ENCODE measurements at places on chromosomes 11 and 22.

DNA sequence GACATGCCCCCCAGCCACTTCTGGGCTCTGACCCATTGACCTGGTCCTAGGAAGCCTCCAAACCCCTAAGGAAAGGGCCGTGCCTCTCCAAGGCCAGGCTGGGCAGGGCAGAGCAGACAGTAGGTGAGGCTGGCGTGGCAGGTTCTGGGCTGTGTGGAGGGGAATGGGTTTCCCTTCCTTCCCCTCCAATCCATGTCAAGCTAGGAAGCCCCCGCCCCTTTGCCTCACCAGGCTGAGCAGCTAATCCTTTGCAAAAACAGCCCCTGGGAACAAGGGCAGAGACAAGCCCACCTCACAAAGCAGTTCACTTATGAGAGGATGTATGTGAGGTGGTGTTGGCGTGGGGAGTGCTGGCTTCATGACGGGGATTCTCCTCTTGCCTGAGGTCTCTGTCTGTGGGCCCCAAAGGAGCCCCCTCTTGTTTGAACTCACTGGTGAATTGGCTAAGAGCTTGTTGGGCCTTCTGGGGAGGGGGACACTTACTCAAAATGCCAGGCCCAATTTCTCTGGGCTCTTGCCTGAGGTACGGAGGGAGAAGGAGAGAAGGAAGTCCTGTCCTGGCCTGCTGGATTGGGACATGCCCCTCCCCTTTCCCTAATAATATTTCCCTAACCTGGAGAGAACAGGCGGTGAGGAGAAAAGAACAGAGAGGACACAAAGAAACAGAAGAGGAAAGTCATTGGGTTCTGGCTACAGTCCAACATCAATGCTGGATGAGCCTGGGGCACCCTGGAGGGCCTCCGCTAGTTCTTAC, 1.6 kb upstream of the TRIM29 start:
- DNase-seq, result no peak

DNA sequence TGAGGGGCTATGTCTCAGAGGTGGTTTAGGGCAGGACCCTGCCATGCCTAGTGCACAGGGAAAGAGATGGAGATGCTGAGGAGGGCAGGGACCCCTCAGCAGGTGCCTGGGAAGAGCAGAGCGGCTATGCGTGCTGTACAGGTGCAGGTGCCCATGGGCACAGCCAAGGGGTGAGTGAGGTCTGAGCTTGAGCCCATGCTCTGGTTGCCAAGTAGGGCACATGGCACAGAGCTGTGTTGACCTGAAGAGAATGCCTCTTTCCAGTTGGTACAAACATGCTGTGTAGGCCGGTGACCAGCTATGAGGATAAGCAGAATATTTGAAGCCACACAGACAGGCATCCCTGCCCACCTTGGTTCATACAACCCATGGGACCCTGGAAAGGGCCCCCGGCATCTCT, 65.8 kb upstream of the NECTIN1 start:
- DNase-seq, result no peak

GRCh38 chr11:81255895-81256294, 1477.8 kb downstream of the FAM181B start:
- DNase-seq, result no peak

- DNase-seq, result no peak
Measured at GRCh38 chr11:3622521-3622920, 19.3 kb downstream of the ART5 start.

GRCh38 chr11:133553885-133554740, 21.8 kb upstream of the OPCML start:
- no peak for DNase-seq

DNA sequence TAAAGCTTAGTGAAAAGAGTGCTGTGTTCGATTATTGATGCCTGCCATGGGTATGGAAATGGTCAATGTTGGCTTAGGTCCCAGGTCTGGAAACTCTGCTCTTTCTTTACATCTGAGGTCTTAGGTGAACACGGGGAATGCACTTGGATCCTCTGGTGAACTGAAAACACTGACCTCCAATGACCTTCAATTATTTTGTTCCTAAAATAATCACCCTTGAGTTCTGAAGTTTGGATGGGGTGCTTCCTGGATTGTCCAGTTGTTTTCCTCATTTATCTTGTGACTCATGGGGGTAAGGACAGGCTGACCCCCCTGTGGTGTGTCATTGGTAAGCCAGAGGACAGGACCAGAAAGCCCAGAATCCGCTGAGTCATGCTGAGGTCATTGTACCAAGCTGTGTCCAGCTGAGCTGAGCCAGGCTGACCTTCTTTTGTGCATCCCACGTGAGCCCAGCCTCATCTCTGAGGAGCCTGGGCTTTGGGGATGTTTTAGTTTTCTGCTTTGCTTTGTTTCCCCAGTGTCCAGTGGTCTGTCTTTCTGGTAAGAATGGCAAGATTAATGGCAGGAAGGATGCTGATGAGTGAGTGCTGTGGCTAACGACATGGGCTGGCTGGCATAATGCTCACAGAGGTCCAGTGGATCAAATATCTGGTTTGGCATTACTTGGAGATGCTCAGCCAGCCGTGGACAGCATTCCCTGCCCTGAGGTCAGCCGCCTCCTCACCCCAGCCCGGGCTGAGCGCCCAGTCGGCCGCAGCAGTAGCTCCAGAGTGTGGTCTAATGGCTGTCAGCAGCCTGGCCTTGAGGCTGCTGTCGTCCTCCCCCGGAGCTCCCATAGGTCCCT, 35.6 kb downstream of the AMPD3 start:
- no peak for DNase-seq

- DNase-seq, result peak; percentile 70
Measured at GRCh38 chr11:20611892-20612291, 12.5 kb downstream of the SLC6A5 start.

DNA sequence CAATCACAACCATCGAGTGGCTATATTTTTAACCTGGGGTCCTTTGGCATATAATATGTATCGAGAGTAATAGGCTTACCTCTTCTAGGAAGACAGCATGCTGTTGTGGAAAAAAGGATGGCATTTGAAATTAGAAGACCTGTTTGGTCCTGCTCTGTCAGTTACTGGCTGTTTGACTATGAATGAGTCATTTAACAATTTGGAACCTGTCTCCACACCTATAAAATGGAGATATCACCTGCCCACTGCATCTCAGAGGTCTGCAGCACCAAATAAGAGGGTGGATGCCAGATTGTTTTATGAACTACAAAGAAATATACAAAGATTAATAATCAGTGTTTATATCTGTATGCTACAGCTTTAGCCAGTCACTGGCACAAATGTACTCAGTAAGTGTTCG, 60.8 kb downstream of the SLC25A17 start:
- no peak for DNase-seq

DNA sequence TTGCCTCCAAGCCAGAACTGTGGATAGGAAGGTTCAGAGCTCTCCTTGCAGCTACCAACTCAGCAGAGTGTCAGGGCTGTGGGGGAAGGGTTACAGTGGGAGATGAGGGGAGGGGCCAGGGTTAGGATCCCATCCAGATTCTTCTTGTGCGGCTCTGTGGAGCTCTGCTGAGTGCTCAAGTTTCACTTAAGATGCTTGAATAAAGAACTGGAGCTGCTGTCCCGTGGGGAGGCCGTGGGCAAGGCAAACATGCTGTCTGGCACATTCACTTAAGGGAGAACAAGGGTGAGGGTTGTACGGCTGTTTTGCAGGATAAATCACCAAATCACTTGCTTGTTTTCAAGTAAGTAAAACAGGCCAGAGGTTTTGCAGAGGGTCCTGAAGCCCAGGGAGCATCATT, 197.1 kb downstream of the FAM76B start:
- no peak for DNase-seq

DNA sequence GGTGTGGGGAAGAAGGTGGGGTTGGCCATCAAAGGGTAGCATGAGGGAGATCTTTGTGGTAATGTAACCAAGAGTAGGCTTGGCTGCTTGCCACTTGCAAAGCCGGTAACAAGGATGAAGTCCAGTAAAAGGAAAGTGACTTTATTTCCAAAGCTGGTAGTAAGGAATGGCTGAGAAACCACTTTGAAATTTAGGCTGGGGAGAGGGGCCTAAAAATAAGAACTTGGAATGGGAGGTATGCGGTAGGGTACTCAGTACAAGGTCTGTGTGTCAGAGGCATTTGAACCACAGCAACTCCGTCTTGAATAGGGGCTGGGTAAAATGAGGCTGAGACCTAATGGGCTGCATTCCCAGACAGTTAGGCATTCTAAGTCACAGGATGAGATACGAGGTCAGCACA, 216.0 kb upstream of the ISX start:
- no peak for DNase-seq

- DNase-seq, result no peak
Measured at GRCh38 chr11:102230186-102230585, 87.1 kb upstream of the BIRC3 start.

- peak; percentile 44 for DNase-seq
Measured at GRCh38 chr11:72683782-72684200, 9.6 kb upstream of the PDE2A start.

DNA sequence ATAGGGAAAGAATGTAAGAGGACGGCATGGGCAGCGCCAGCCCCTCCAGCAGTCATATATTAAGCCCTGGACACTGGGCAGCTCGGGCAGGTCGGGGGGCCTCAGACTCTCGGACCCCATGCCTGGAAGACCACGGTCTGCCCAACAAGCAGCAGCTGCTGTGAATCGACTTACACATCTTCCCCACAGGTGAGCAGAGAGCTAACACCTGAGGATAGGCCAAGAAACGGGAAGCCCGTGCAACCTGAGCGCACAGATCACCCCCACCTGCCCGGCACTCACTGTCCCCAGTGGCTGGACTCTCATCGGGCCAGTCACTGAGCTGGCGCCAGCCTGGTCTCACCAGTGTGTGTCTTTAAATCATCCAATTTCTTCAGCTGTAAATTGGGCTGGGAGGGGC, 4.7 kb upstream of the TCF20 start:
- no peak for DNase-seq

DNA sequence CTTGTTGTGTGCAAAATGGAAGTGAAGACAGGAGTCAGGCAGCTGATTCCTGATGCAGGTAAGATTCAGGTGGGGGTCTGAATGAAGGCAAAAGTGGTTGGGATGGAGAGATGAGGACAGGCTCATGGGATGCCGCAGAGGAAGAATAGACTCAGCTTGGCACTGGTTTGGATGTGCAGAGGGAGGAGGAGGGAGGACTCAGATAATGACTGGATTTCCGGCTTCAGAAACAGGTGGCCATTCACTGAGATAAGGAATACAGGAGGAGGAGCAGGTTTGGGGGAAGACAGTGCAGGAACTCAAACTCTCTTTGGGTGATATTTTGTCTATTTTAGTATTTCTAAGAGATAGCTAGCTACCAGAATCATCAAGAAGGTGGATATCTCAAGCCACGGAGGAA, 19.2 kb downstream of the RASSF10 start:
- no peak for DNase-seq

DNA sequence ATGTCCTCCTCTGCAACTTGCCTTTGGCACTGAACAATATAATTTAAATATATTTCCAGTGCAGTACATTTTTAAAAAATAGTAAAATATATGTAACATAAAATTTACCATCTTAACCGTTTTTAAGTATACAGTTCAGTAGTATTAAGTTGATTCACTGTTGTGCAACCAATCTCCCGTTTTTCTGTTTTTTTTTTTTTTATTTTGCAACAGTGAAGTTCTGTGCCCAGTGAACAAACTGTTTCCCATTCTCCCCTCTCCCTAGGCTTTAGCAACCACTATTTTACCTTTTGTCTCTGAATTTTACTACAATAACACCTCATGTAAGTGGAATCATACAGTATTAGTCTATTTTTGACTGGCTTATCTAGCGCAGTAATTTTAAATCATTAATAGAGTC, 13.8 kb downstream of the PRRG4 start:
- no peak for DNase-seq

DNA sequence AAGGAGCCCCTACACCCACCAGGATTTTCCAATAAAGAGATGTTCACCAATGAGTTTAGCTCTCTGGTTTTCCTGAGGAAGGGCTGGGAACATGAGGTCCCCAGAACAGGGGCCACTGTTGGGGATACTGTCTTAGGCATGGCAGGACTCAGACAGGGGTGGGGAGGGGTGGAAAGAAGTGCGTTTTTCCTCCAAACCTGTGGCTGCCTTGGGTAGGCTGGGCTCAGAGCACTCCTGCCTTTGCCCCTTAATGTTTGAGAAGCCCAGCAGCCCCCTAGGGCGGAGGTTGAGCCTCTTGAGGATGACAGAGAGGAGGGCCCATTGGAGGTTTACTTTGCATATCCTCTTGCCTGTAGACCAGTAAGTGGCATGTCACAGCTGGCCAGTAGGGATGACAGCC, 10.6 kb downstream of the MTFP1 start:
- DNase-seq, result no peak

DNA sequence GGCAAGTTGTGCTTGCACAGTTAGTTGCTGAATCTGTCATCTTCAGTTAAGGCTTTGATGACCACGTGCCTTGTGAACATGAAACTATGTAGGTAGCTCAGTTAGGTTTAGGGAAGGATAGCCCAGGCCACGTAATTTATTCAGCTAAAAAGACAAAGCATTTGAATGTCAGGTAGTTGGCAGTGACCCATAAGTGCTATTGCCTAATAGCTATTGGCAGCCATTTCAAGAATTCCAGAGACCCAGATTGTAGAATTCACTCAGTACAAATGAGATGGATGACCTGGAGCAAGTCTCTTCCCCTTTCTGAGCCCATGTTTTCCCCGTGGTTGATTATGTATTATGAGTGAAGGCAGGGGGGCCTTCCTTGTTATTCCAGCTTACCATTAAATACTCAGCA, 265.3 kb upstream of the ANO5 start:
- no peak for DNase-seq

GRCh38 chr11:63530021-63530420, 6.6 kb upstream of the PLAAT4 start:
- DNase-seq, result no peak

Measured in HL-60 (cell line).